Fibroblast of the aortic adventitia (primary cell): ENCODE measurements at places on chromosomes 1 and 21. TPM values are rescaled to one million over a fixed set of nuclear protein-coding genes. Genes with fewer than 3 reads are reported as not detected.

DNA sequence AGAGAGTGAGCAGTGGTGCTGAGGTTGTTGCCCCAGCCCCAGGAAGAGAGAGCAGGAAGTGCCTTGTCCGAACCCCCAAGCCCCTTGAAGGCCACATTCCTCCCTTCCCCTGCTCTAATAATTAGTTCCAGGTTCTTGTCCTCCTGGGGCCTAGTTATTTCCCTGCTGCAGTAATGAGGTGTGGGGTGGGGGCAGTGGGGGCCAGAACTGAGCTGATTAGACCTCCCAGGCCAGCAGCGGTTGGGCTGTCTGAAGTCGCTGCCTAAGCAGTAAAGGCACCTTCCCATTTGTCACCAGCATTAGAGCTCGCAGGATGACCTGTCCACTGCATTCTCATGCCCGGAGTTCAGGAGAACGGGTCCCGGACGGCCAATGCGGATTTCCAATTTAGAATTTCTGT lies 186.5 kb upstream of the CSF3R start:
- DNase-seq: no peak

DNA sequence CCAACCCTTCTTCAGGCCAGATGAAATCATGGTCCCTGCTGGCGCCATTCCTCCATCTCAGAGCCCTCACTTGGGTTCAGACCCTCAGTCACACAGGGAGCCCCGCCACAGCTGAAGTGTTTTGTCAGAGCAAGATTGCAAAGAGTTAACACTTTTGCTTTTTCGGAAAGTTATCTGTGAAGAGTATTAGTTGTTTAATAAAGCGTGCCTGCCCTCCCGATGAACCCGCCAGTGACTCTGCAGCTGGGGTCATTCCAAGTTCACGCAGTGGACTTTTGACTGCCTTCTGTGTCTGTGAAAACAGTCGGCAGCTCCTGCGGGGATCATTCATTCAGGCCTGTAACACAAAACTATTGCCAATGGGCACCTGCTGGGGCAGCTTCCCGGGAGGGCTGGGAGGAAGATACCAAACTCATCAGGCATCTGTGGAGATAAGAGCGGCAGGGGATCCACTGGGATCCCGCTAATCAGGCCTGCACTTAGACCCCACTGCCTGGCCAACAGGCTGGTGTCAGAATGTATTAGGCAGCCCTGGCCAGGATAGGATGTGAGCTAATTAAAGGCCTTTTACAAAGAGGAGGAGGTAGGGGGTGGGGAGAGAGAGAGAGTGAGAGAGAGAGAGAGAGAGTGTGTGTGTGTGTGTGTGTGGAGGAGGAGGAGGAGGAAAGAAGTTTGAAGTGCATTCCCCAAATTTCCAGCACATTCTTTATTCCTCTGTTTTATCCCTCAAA lies 184.5 kb downstream of the DHRS3 start:
- DNase-seq: peak; percentile 72

DNA sequence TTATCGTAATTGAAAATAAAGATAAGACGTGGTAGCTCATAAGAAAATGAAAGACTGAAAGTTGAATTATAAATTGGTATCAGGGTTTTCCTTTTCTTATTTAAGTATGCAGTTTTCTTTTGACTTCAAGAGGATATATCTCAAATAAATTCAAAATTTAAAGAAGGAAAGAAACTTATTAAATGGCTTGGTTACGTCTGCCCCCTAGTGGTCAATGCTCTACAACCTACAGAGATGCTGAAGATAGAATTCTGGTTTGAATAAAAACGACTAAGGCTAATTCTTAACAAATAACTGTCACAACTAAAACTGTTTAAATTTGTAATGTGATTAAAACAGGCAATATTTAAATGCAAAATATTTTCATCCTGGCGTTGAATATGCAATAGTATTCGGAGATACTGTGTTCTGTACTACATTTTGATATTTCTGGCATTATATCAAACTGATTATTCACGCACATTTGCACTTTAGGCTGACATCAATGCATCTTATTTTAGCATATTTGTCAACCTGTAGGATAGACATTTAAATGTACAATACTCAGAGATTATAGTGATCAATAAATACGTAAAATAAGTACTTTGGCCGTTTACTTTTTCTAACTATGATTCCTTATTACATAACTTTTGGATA lies 26.8 kb downstream of the IFI44 start:
- peak; percentile 91 for DNase-seq

Gene LMX1A
- total RNA-seq: not detected in 2 replicates

GRCh38 chr1:182996816-182997215 lies 26.4 kb upstream of the LAMC1 start:
- no peak for DNase-seq

Gene LRRC3
- total RNA-seq: 0.16 and 0.45 TPM in 2 replicates

Gene MCOLN3
- total RNA-seq: 0.90 and 2.3 TPM in 2 replicates

GRCh38 chr1:15101801-15102200 lies 51.7 kb upstream of the TMEM51 start:
- no peak for DNase-seq

Gene FCRL4
- total RNA-seq: not detected in 2 replicates

Gene AXDND1
- 0.25 and 0.36 TPM in 2 replicates for total RNA-seq

DNA sequence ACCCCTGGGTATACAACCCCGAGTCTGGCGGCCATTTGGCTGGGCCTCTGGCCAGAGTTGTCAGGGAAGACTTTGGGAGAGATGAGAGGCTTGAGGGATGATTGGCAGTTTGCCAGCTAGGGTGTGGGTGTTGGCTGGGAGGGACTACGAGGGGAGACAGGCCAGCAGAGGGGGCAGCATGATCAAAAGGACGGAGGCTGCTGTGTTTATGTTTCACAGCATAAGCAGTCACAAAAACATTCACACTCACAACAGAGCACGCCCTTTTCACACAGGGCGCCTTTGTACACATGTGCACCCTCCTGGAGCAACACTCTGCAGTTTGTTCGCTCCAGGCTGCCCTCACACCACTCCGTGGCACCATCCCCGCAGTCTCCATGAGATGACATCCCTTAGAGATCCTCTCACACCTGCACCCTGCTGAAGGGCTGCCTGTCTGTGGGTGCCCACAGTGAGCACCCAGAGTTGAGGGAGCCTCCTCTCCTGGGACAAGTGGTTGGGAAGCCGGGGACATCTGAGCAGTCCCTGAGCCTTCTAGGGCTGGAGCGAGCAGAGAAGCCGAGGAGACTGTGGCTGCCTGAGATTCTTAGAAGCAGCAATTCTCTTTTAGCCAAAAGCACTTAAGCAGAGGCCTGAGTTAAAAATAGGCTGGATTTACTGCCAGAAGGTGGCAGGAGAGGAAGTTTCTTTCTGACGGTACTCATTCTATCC lies 15.4 kb downstream of the EFNA3 start:
- DNase-seq: peak; percentile 69

Gene XPR1
- total RNA-seq: 11.9 and 31.8 TPM in 2 replicates

- DNase-seq: no peak
These were observed 52.9 kb downstream of the MPZL1 start for GRCh38 chr1:167774710-167775109.

GRCh38 chr1:93784538-93784937 lies 94.5 kb downstream of the DNTTIP2 start:
- DNase-seq: no peak

DNA sequence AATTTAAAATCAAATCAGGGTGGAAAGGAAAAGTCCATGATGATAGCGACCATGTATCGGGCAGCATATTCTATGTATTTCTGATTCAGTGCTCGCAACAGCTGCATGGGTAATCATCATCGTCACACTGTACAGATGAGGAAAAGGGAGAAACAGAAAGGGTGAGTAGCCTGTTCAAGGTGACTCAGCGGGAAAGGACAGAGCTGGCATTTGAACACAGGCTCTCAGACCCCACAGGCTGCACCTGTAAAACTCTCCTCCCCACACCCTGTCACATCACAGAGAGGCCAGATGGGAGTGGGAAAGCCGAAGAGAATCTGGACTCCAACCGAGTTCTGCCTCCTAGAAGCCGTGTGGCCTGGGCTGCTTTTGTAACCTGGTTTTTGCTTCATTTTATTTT lies 14.0 kb downstream of the RUNX1 start:
- DNase-seq: no peak

Gene MFAP2
- total RNA-seq: 47.7 and 60.3 TPM in 2 replicates

Gene PTCH2
- 0.36 and 0.57 TPM in 2 replicates for total RNA-seq

DNA sequence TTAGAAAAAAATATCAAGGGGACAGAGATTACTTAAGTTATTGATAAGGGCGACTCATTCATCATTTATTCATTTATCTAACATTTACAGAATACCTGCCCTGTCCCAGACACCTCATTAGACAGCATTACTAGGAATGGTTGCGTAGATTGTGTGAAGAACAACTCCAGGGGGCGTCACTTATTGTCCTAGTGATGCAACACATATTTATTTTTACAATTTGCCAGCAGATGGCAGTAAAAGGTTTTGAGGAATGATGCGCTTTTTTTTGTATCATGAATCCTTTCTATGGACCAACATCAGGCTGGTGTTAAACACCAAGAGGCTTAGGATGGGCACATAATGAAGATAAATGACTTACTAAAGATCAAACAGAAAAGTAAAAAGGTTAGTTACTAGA lies 5.5 kb downstream of the NCAM2 start:
- DNase-seq: peak; percentile 64

GRCh38 chr1:36748466-36748865 lies 265.8 kb upstream of the CSF3R start:
- no peak for DNase-seq

Gene MIXL1
- total RNA-seq: not detected in 2 replicates

DNA sequence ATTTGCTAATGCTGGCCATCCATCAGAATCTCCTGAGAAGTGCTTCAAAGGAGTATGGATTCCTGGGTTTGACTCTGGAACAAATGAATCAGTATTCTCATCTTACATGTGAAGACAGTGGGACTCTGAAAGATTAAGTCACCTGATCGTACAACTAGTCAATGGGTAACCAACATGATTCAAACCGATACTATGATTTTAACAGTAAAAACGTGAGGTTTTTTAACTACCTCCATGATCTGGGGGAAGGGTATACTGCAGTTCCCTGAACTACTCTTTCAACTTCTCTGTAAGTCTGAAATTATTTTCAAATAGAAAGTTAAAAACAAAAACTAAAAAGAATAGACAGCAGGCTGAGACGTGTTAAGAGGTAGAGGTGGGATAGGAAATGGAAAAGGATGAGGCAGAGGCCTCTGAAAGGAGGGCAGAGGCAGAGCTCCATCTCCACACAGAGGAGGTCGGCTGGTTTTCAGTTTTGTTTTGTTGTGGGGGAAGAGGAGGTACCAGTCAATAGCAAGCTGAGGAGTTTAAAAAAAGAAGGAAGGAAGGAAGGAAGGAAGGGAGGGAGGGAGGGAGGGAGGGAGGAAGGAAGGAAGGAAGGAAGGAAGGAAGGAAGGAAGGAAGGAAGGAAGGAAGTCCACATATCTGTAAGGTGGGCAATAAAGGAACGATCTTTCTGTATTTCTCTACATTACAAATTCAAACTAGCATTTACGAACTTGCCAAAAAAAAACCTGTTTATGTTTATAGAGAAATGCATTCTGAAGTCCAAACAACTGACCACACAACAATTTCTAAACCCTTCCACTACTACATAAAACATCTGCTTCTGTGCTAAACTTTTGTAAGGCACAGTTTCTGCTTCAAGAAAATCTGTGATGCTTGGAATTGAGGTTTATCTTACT lies 213.1 kb downstream of the RERE start:
- DNase-seq: no peak

GRCh38 chr1:202069662-202070061 lies 53.1 kb upstream of the GPR37L1 start:
- DNase-seq: no peak

- DNase-seq: peak; percentile 95
These were observed 538.6 kb upstream of the ADAMTS5 start for GRCh38 chr21:27505516-27505915.

Gene RGS8
- 0.16 TPM in 1 of 2 replicates, not detected in the other for total RNA-seq

DNA sequence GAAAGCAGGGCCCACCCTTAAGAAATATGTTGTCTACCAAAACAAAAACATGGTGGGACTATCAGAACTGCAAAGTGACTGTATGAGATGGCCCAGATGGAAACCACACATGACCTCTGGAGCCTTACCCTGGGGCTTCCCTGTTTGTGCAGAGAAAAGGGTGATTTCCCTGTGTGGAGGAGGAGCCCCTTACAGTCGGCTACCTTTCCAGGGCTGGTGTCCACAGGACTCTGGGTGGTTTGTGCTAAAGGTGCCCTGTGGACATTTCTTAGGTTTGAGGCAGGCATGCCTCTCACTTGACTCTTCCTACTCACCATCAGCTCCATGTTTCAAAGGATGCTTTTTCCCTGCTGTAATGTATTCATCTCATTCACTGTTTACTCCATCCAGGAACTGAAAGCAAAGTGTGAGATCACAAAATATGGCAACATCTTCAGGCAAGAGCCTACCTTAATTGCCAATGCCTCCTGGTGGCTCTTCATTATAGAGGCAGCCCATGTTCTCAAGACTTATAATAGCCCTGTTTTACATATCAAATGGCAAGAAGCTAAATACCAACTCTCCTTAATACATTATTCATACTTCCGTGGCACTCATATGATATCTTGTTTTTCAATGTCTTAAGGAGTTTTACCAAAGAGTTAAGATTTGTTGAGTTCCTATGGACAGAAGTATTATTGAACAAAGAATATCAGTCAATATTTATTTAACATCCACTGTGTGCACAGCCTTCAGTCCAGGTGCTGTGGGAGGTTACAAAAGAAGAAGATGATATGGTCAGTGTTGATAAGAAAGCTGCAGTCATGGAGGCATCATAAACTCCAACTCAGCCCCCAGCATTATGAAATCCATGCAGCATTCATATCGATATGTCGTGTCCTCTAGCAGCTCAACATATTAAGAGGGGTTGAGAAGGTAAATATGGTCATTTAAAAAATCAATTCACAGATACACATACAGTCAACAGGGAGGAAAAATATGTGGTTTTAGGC lies 15.5 kb upstream of the TFF3 start:
- no peak for DNase-seq

DNA sequence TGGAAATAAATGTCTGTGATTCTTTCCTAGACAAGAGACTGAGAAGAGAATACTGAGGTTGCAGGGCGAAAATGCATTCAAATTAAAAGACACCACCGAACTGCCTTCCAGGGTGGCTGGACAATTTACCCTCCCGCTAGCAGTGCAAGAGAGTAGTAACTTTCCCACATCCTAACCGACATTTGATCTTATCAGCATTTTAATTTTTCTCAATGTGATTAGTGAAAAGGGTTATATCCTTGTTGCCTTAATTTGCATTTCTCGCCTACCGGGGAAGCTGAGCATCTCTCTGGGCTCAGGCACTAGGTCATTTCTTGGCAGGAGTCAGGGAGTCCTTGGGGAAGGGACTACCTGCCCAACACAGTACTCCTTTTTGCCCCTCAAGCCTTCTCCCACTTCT lies 2.8 kb downstream of the TNFRSF8 start:
- DNase-seq: no peak
